Coronary artery (tissue), 2 donors: ENCODE measurements at places on chromosomes 1 and 21.

- no peak for DNase-seq
Measured at GRCh38 chr1:181086926-181087325, 1.6 kb upstream of the IER5 start.

- DNase-seq, result no peak
Measured at GRCh38 chr21:45388011-45388521, 16.9 kb upstream of the COL18A1 start.

DNA sequence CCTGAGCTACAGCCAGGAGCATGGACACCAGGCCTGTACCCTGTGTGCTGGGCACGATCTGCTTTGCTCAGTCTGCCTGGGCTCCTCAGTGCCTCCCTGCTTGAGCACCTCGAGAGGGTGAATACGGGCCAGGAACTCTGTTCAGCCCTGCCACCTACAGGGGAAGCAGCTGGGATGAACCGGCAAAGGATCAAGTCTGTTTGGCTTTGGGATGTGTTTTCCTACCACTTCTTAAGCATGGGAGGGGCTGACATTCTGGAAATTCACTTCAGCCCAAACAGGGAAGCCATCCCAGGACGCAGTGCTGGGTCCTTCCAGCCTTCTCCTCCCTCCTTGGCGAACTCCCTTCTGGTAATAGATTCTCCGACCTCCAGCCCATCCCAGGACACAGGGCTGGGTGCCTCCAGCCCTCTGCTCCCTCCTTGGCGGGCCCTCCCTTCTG is 55.8 kb upstream of the SELENON start:
- peak; percentile 82 for DNase-seq

GRCh38 chr1:198493329-198493728 is 47.2 kb downstream of the ATP6V1G3 start:
- no peak for DNase-seq

DNA sequence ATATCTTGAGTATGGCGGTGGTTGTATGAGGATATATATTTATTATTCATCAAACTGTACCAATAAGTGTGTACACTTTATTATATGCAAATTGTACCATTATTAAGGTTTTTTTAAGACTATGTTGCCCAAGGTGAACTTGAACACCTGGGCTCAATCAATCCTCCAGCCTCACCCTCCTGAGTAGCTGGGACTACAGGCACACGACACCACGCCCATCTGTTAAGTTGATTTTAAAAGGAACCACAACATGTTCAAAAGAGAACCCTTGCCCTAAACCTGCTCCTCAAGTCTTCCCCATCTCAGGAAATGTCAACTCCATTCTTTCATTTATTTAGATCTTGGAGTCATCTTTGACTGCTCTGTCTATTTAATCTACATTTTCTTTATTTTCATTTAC is 24.3 kb upstream of the FBXO28 start:
- DNase-seq, result no peak

GRCh38 chr1:244173769-244174168 is 122.7 kb downstream of the ZBTB18 start:
- no peak for DNase-seq

- DNase-seq, result no peak
Measured at GRCh38 chr1:56297208-56297607, 282.2 kb downstream of the PLPP3 start.

GRCh38 chr1:57576756-57577155 is 152.9 kb upstream of the DAB1 start:
- DNase-seq, result no peak

DNA sequence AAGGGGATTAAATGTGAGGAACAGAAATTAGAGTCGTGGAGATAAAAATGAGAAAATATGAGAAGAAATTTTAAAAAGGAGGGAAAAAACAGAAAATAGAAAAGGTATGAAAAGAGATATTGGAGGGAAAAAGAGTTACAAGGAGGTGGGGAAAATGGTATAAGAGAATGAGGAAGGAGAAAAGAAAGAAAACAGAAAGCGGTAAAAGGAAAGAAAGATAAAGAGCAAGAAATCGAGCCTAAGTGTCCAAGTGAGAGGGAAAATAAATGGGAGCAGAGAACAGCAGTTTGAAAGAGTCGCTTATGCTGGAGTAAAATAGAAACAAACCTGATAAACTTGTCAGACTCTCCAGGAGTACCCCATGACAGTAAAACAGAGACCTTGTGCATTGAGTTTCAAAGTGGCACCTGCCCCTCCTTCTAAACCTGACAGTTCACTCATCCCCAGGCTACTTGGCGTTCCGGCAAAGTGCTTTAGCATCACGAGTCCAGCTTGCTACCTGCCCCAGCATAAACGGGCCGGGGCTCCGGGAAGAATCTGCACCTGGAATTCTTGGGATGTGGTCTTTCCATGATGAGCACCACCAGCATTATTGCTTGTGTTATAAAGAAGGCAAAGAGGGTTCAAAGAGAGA is 585 bp downstream of the NEGR1 start:
- DNase-seq, result peak; percentile 72

GRCh38 chr1:204880906-204881305 is 10.2 kb downstream of the NFASC start:
- no peak for DNase-seq

GRCh38 chr1:236144446-236145150 is 2.3 kb downstream of the GPR137B start:
- no peak for DNase-seq

DNA sequence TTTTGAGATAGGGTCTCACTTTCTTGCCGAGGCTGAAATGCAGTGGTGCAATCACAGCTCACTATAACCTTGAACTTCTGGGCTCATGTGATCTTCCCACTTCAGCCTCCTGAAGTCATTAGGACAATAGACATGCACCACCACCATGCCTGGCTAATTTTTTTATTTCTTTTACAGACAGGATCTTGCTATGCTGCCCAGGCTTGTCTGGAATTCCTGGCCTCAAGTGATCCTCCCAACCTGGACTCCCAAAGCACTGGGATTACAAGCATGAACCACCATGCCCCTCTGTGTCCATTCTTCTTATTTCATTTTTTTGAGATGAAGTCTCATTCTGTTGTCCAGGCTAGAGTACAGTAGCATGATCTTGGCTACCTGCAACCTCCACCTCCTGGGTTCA is 12.0 kb upstream of the KLHL20 start:
- DNase-seq, result no peak

DNA sequence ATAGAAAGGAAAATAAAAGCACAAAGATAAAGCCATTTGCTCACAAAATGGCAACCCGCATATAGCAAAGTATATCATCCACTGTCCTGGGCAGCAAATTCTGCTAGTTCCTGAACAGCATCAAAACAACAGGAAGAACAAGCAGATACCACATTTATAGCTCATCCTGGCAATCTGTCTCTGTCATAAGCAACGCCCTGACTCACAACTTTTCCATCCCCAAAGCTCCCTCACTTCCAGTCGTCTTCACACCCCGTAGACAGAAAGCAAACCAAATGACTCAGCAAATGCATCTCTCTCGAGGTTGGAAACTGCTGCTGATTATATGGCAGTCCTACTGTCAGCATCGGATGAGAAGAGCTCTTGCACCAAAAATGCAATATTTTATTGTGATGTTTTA is 65.8 kb downstream of the AK5 start:
- no peak for DNase-seq

DNA sequence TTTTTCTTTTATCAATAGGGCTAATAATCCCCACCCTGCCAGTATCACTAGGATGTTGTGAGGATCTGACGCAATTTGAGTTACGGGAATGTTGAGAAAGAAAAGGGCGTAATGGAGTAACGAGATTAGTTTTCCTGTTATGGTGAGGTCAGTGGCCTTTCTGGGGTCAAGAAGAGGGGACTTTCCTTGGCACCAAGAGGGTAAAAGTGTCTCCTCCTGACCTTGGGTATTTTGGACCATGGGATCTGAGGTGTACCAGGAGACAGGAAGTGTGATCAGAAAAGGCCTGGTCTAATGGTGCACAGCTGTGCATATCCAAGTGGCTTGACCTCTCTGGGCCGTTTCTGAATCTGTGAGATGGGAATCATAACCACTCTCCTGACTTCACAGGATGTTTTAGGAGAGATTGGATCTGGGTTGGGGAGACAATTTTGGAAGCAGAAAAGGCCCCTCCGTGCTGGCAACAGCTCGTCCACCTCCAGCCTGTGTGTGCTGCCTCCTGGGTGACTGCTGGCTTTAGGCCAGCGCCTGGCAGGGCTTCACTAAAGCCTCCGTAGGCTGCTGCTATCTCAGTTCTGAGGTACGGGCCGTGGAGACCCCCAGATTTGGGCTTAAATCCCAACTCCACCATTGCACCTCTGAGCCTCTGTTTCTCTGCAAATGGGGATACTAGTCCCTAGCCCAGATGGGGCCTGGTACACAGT is 37.1 kb downstream of the ALPL start:
- DNase-seq, result no peak

- no peak for DNase-seq
Measured at GRCh38 chr1:32733582-32734321, 31.2 kb upstream of the SYNC start.

GRCh38 chr1:54356680-54357147 is 49.5 kb downstream of the SSBP3 start:
- no peak for DNase-seq

- no peak for DNase-seq
Measured at GRCh38 chr1:220750131-220750515, 2.0 kb downstream of the MTARC2 start.

GRCh38 chr1:37685722-37686121 is 6.6 kb upstream of the CDCA8 start:
- no peak for DNase-seq

DNA sequence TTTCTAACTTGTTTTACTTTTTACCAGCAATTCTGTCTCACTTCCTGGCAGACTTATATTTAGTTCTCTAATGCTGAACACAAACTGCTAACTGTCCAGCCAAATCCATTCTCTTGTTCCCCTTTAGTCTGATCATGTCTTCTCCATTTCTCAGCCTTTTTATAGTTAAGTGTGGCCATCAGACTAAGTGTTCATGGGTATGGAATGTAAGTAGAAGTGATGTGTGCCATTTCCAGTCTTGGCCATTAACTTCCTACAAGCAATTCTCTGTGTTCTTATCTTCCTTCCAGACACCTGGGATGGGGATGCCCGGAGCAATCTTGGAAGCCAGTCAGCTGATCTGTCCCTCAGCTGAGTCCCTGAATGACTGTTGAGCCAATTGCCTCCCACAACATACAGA is 165.8 kb downstream of the ST6GALNAC3 start:
- no peak for DNase-seq

- DNase-seq, result no peak
Measured at GRCh38 chr21:30813174-30813573, at the start of gene KRTAP8-1. TSS of gene KRTAP8-1 (minus strand) at chr21:30813274. CDS start at chr21:30813220, 54 bp downstream.

DNA sequence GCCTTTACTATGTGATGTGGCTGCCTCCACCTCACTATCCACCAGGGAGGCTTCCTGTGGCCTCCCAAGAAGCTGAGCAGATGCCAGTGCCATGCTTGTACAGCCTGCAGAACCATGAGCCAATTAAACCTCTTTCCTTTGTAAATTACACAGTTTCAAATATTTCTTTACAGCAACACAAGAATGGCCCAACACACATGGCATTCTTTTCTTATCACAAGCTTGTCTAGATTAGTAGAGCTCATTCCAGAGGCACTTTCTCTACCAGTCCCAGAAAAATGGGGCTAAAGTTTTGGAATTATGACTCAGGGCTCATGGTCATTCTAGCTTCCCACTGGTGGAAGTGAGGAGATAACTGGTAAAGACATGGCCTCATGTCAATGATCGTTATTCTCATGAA is 655.2 kb downstream of the LMO4 start:
- no peak for DNase-seq

DNA sequence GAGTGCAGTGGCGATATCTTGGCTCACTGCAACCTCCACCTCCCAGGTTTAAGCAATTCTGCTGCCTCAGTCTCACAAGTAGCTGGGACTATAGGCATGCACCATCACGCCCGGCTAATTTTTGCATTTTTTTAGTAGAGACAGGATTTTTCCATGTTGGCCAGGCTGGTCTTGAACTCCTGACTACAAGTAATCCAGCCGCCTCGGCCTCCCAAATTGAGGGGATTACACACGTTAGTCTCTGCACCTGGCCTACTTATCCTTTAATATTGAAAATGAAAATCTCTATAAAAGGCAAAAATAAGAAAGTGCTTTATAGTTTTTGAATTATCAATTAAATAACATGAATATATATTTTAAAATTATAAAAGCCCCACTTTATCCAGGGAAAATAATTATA is 190.6 kb downstream of the DPYD start:
- DNase-seq, result no peak

GRCh38 chr1:147515045-147515869 is 26.0 kb upstream of the BCL9 start:
- no peak for DNase-seq

DNA sequence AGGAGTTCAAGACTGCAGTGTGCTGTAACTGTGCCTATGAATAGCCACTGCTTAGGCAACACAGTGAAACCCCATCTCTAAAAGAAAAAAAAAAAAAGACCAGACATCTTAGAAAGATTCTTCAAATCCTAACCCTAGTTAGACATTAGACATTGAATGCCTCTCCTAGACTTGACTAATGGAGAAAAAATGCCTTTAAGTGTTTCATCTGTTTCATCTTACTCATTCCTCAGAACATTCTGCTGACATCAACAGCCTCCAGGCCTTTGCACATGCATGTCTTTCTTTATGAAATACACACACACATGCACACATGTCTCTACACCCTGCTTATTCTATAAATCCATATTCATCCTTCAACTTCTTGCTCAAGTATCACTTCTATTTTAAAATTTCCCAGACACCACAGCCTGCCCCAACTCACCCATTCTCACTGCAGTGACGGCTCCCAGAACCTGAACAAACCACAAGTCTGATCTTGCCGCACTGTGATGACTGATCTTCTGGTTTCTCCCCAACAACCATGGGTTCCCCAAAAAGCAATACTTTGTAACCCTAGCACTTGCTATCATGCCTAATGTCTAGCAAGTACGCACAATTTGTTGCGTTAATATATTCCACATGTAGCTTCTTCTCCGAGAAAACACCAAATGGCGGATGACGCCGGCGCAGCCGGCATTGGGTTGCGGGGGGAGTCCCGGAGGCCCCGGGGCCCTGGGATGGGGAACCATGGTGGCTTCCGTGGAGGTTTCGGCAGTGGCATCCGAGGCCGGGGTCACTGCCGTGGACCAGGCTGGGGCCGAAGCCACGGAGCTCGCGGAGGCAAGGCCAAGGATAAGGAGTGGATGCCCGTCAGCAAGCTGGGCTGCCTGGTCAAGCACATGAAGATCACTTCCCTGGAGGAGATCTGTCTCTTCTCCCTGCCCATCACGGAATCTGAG is 37.4 kb downstream of the LRRC52 start:
- no peak for DNase-seq

- no peak for DNase-seq
Measured at GRCh38 chr1:160192234-160192633, 1.9 kb downstream of the CASQ1 start.

- peak; percentile 43 for DNase-seq
Measured at GRCh38 chr1:117612517-117613248, 6.8 kb downstream of the TENT5C start.

- no peak for DNase-seq
Measured at GRCh38 chr1:181493885-181494284, 10.6 kb downstream of the CACNA1E start.

GRCh38 chr21:41755258-41755933 is 11.5 kb downstream of the RIPK4 start:
- DNase-seq, result no peak
